Neural progenitor cell (in vitro differentiated cells): ENCODE measurements at places on chromosomes 3 and 15. TPM values are rescaled to one million over a fixed set of nuclear protein-coding genes. Genes with fewer than 3 reads are reported as not detected.

DNA sequence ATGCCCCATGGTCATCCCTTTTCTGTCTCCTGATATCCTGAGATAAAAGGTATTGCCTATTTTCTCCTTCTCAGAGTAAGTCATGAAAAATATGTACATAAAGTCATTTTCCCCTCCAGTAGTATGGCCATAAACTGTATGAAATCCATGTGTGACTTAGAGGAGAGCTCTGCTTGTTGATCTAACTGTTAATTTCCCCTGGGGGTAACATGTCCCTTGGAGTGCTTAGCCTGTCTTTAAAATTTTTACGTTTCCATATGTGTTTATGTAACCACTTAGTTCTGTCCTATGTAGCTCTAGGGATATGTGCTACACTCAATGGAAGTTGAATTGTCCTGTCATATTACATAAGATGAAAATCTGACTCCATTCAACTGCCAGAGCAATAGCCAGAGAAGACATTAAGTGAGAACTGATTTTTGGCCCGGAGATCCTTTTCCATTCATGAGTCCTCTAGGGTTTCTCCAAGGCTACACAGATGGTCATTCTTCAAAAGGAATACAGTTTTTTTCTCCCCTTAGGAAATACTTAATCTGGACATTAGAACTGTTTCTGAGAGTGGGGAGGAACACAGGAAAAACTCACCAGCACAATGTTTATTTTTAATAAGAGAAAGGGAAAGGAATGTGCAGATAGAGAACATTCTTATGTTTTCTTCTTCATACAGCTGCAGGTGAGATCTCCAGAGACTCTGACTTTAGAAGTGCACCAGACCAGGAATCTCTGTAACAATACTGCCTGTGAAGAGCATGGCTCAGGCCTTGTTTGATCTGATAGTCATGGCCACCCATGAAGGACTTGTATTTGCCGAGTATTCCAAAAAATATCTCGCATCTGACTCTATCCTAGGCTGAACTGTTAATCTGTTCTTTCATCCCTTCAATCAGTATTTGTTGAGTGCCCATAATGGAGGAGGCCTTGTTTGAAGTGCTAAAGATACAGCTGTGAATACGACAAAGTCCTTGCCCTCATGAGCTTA is 29.8 kb upstream of the CLRN1 start:
- H3K4me3 ChIP-seq: no peak overlapping the region
- no peak for DNase-seq
- H3K27ac ChIP-seq: no peak overlapping the region
- peaks cover 10% of the 10 kb centered on the region for H3K4me1 ChIP-seq

DNA sequence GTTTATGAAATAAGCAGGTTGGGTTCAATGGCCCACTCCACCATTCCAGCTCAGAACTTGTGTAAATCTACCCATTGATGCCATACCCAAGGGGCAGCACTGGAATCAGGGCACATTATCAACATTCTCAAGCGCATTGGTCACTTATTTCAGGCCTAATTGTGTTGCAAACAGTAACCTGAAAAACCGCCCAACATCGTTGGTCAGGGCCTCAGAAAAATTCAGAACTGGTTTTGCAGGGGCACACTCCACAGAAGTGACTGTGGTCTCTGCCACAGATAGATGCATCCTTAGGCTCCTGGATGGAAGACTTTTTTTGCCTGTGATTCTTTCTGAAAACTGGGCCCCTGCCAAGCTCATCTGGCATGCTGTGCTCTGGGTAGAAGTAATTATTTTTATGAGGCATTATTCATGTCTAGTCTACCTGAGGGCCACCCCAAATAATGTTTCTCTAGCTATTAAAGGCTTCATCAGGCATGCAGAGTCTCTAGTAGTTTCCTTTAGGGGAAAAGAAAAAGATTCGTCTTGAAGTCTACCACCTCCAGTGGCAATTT is 21.7 kb upstream of the LRTM1 start:
- H3K4me1 ChIP-seq: peaks cover 16% of the 10 kb centered on the region
- DNase-seq: no peak
- no peaks in the 10 kb centered on the region for H3K36me3 ChIP-seq
- no peak overlapping the region for H3K27ac ChIP-seq
- H3K4me3 ChIP-seq: no peak overlapping the region

- no peaks in the 10 kb centered on the region for H3K36me3 ChIP-seq
- H3K4me1 ChIP-seq: no peaks in the 10 kb centered on the region
- no peak overlapping the region for H3K4me3 ChIP-seq
- DNase-seq: no peak
- no peak overlapping the region for H3K27ac ChIP-seq
- H3K27me3 ChIP-seq: no peaks in the 10 kb centered on the region
Measured at GRCh38 chr15:22258398-22259150, 178.2 kb downstream of the OR4M2 start.

Gene C3orf20
- total RNA-seq: not detected in 2 replicates

Gene HRG
- not detected in 2 replicates for total RNA-seq
